ENCODE measurements at places on chromosomes 16 and 17.

DNA sequence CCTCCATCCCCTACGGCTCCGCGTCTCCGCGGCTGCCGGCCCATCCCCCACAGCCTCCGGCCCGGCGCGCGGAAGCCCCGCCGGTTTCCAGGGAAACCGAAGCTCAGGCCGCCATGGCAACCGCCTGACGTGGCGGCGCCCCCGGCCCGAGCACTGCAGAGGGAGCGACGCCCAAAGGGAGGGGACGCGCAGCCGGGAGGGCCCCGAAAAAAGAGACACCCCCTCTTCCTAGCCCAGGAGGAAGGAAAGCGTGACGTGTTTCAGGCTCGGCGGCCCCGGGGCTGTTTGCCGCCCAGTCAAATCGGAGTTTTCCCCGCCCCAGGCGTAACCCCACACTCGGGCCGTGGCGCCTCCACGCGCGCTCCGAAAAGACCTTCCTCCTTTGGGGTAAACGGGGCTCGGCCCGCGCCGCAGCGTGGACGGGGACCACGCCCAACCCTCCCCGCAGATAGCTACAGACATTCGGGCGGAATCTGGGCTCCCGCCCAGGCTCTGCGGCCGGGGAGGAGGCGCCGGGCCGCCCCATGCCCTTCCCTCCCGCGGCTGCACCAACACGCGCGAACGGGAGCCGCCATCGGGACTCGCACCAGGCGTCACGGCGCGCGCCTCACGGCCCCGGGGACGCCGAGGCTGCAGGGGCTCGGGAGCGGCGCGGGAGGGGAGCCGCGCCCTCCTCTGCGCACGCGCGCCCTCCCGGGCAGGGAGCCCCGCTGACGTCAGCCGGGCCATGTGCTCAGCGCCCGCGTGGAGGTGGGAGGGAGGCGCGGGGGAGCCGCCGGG, 7.5 kb downstream of the MNT start:
- peak overlapping the region; percentile 68 for H3K4me3 ChIP-seq
- no peaks in the 10 kb centered on the region for H3K36me3 ChIP-seq
- peak overlapping the region; percentile 95 for H3K27ac ChIP-seq
- peaks cover 58% of the 10 kb centered on the region for H3K4me1 ChIP-seq
- DNase-seq, result peak; percentile 90

DNA sequence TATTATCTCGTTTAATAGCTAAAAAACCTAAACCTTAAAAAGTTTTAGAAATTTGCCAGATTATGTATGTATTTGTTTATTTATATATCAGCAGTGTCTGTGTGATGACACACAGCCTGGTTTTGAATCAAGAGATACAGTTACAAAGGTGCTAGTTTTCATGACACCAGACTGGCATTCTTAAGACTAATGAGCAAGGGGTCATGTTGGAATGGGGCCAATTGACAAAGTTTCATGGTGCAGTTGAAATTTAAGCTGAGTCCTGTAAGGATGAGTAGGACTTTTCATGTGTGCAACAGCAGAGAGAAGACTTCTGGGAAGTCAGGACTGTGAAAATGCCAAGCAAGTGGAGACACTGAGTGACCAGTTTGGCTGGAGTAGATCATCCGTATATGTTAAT, 3.2 kb upstream of the KRT10 start:
- H3K36me3 ChIP-seq, result no peaks in the 10 kb centered on the region
- peaks cover 11% of the 10 kb centered on the region for H3K4me1 ChIP-seq
- no peaks in the 10 kb centered on the region for H3K27me3 ChIP-seq
- no peak for DNase-seq
- no peak overlapping the region for H3K4me3 ChIP-seq
- no peak overlapping the region for H3K27ac ChIP-seq

DNA sequence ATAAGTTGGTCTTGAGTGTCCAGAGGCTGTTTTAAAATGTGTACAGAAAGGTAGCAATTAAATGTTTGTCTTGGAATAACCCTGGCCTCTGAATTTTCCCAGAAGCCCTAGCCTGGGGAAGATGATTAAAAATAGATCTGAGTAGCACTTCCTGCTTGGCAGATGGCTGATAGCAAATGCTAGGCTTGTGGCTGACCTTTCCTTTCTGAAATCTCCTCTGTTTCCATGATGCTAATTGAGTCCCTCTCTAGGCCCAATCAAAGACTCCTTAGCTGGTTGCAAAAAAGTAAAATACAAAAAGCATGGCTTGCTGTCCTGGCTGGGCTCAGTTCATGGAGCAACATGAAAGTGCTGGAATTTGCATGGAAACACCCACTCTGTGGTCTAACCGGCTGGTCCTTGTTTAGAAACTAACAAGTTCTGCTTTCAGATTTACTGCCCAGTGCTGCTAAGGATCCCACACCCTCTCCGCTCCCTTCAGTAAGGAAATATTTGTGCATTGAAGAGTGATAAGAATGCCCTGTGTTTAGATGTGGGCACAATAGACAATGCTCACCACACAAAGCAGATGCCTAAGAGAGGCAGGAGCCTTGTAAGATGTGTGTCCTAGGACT, 40.8 kb downstream of the YPEL2 start:
- H3K4me3 ChIP-seq, result no peak overlapping the region
- peaks cover 83% of the 10 kb centered on the region for H3K4me1 ChIP-seq
- H3K27me3 ChIP-seq, result no peaks in the 10 kb centered on the region
- no peaks in the 10 kb centered on the region for H3K36me3 ChIP-seq
- DNase-seq, result peak; percentile 46

GRCh38 chr17:63306855-63307254, 139.3 kb downstream of the CYB561 start:
- H3K4me3 ChIP-seq, result no peak overlapping the region
- no peak for DNase-seq
- H3K36me3 ChIP-seq, result no peaks in the 10 kb centered on the region
- H3K4me1 ChIP-seq, result no peaks in the 10 kb centered on the region

DNA sequence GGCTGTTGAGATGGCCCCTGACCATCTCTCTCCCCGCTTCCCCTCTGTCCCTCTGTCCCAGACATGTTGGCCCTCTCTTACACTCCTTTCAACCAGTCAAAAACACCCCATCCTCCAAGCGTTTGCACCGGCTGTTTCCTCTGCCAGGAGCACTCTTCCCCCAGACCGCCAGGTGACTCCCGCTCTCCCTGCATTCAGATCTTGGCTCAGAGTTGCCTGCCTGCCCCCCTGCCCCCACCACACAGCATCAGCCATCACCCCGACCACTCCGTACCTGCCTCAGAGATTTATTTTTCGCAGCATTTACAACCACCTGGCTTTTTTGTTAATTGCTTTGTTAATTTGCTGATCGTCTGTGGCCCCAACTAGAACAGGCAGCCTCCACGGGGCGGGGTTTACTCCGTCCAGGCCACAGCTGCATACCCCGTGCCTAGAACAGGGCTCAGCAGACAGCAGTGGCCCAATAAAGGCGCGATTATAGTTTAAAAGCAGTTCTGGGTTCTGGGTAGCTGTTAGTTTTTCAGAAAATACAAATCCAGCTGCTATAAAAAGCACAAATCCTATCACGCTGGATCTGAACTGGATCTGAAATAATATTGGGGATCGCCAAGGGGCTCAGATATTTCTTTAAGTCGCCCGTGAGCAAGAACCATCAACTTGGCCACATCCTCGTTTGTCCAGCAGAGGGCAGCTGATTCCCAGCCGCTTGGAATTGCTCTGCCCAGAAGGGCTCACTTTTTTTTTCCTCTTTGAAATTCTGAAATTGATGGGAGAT, 173.6 kb downstream of the IRF8 start:
- H3K4me3 ChIP-seq, result no peak overlapping the region
- no peaks in the 10 kb centered on the region for H3K4me1 ChIP-seq
- no peak overlapping the region for H3K27ac ChIP-seq
- peak; percentile 53 for DNase-seq

- DNase-seq, result no peak
- no peaks in the 10 kb centered on the region for H3K27me3 ChIP-seq
- H3K27ac ChIP-seq, result no peak overlapping the region
- no peak overlapping the region for H3K4me3 ChIP-seq
Measured at GRCh38 chr16:64089697-64090096, 1032.2 kb downstream of the CDH11 start.

DNA sequence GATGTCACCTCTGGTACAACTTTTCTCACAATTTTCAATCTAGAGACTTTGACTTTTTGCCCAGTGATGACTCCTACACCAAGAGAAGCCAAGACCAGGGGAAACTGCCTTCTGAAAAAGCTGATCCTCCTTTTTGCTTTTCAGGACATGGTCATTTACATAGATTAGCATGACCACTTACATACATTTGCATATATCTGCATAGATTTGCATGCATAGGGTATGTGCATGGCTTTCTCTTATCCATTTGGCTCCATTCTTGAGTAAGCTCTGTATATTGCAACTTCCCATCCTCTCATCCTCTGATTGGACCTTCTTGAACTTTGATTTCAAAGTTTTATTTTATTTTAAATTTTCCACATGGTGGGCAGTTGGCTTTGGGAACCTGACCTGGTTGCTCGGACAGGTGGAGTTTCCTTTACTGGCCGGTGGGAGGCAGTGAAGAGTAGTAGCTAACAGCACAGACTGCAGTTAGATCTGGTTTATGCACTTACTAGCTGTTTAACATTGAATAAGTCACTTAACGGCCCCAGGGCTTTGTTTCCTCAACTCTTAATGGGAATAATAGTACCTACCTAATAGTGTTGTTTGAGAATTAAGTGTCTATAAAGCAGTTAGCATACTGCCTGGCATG, 92.9 kb downstream of the GPR139 start:
- no peaks in the 10 kb centered on the region for H3K36me3 ChIP-seq
- no peak for DNase-seq
- no peaks in the 10 kb centered on the region for H3K4me1 ChIP-seq
